ENCODE measurements at places on chromosomes 1 and 21. TPM values are rescaled to one million over a fixed set of nuclear protein-coding genes. Genes with fewer than 3 reads are reported as not detected.

GRCh38 chr1:226697929-226698544 is 41.0 kb downstream of the ITPKB start:
- DNase-seq, result no peak

SPATA45 gene
- 0.86 TPM for total RNA-seq

LCE2B gene
- not detected for total RNA-seq

GRCh38 chr21:38813547-38813946 is 7.8 kb downstream of the ETS2 start:
- DNase-seq, result no peak
